ENCODE measurements at places on chromosomes 6 and 20. TPM values are rescaled to one million over a fixed set of nuclear protein-coding genes. Genes with fewer than 3 reads are reported as not detected.

GRCh38 chr6:159887146-159887545 is 3.6 kb upstream of the MAS1 start:
- no peak for DNase-seq

- no peak for DNase-seq
Observed at GRCh38 chr6:135673501-135674309, 176.2 kb upstream of the AHI1 start.

DNA sequence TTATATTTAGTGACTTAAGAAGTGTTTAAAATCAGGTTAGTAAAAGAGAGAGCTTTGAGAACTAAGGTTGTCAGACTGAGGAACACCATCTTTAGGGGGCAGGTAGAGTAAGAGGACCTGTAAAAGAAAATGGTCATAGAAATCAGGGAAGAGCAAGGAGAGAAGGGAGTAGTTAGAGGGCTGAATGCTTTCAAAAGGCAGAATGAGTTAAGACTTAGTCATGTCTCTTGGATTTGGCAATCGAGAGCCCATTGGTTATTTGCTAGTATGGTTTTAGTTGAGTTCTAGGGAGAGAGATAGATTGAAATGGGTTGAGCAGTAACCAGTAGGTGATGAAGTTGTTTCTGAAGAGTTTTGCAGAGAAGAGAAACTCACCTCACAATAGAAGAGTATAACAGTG is 51.1 kb downstream of the RALGAPB start:
- DNase-seq = no peak

GRCh38 chr6:30599625-30600324 is 17.3 kb downstream of the PPP1R10 start:
- no peak for DNase-seq

CTCFL gene
- not detected for total RNA-seq

Measured in cardiac septum (tissue), 1 donor.